ENCODE measurements at places on chromosomes 16 and 17. TPM values are rescaled to one million over a fixed set of nuclear protein-coding genes. Genes with fewer than 3 reads are reported as not detected.

RNU2-1 gene
- total RNA-seq: not detected

FASN gene
- 279 TPM for total RNA-seq

SLC52A1 gene
- not detected for total RNA-seq

LYRM9 gene
- total RNA-seq: 24.6 TPM

ELMO3 gene
- 0.28 TPM for total RNA-seq

COG7 gene
- 9.7 TPM for total RNA-seq

AGRP gene
- not detected for total RNA-seq

RASL10B gene
- 108 TPM for total RNA-seq

RRAD gene
- 51.6 TPM for total RNA-seq

- H3K27me3 ChIP-seq: no peaks in the 10 kb centered on the region
- H3K4me3 ChIP-seq: no peak overlapping the region
- H3K27ac ChIP-seq: no peak overlapping the region
- no peaks in the 10 kb centered on the region for H3K4me1 ChIP-seq
- H3K36me3 ChIP-seq: no peaks in the 10 kb centered on the region
These were observed 240.7 kb downstream of the CDH13 start for GRCh38 chr16:82867485-82867884.

- peaks cover 3% of the 10 kb centered on the region for H3K36me3 ChIP-seq
- no peaks in the 10 kb centered on the region for H3K27me3 ChIP-seq
- DNase-seq: no peak
- H3K27ac ChIP-seq: no peak overlapping the region
- H3K4me3 ChIP-seq: no peak overlapping the region
- no peaks in the 10 kb centered on the region for H3K4me1 ChIP-seq
These were observed 34.5 kb downstream of the USP7 start for GRCh38 chr16:8929086-8929748.

DNA sequence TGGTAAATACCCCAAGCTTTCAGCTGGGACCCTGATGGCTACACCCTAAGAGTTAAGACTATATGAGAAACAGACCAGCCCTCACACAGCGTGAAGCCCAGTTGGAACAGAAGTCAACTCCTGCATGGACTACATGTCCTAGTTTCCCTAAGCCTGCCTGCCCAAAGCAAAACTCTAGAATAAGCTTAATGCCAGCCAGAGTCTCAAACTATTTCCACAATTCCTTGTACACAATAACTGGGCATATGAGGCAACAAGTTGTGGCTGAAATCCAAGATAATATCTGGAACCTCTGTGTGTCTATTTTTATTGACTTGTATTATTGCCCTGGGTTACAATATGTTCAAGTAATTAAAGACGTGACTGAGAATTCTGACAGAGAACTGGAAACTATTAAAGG lies 19.4 kb downstream of the MYH10 start:
- no peak overlapping the region for H3K27ac ChIP-seq
- no peak overlapping the region for H3K4me3 ChIP-seq
- H3K4me1 ChIP-seq: peaks cover 25% of the 10 kb centered on the region
- DNase-seq: peak; percentile 80
- H3K27me3 ChIP-seq: no peaks in the 10 kb centered on the region

DNA sequence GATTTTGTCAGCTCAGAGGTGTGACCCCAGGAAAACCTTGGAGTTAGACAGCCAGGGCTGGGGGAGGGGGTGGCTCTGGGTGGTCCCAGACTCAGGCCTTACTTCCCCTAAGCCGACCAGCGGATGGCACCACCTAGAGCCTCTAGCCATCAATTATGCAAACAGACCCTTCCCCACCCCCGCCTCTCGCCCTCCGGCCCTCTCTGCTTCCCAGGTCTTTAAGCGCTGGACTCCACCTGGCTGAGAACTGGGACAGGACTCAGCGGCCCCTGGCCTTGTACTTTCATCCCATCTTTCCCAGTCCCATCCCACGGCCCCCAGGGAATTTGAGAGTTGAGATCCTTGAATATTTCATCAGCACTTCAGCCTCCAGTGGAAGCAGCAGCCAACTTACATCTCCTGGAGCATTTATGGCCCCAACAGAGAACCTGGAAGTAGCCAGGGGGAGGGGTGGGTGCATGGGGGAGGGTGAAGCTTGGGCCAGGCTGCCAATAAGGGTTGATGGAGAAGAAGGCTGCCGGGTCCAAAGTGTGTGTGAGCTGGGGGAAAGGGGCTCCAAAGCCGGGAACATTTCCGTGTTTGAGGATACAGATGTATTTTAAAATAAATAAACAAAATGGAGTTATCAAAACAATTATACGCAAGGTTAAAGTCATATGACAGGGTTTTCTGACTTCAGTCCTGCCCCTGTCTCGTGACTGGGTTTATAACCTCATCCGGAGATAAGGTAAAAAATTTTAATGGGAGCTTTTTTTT lies 7.5 kb upstream of the JUP start:
- peak overlapping the region; percentile 20 for H3K4me3 ChIP-seq
- no peaks in the 10 kb centered on the region for H3K36me3 ChIP-seq
- H3K4me1 ChIP-seq: peaks cover 43% of the 10 kb centered on the region
- H3K27me3 ChIP-seq: no peaks in the 10 kb centered on the region

DNA sequence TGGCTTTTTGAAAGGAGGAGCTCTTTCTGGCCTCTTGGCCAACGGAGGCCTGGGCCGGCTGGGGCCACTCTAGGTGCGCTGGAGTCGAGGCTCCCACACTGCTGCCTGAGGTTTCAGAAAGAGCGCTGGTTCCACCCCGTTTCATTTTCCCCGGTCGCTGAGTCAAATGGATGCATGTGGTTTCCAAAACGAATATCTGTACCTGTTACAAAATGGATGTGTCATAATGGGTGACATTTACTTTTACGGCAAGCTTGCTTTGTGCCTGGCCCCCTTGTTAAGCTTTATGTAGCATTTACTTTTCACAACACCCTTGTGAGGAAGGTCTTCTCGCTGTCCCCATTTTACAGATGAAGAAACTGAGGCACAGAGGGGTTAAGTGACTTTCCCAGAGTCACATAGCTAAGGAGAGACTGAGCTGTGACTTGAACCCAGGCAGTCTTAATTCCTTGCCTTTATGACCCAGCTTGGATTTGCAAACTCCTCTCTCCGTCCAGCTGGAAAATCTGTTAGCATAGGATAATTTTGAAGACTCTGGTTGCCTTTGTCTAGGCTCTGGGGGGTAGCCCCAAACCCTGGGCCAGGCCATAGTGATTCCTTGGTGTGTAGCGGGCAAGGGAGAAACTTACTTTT lies 10.6 kb downstream of the KSR1 start:
- no peaks in the 10 kb centered on the region for H3K27me3 ChIP-seq
- no peak overlapping the region for H3K4me3 ChIP-seq
- no peaks in the 10 kb centered on the region for H3K36me3 ChIP-seq
- DNase-seq: no peak

- H3K36me3 ChIP-seq: peaks cover 13% of the 10 kb centered on the region
- H3K4me3 ChIP-seq: no peak overlapping the region
- no peaks in the 10 kb centered on the region for H3K27me3 ChIP-seq
- H3K4me1 ChIP-seq: peaks cover 4% of the 10 kb centered on the region
- peak overlapping the region; percentile 53 for H3K27ac ChIP-seq
- DNase-seq: peak; percentile 85
These were observed 30.0 kb downstream of the TBCD start for GRCh38 chr17:82781894-82782274.

DNA sequence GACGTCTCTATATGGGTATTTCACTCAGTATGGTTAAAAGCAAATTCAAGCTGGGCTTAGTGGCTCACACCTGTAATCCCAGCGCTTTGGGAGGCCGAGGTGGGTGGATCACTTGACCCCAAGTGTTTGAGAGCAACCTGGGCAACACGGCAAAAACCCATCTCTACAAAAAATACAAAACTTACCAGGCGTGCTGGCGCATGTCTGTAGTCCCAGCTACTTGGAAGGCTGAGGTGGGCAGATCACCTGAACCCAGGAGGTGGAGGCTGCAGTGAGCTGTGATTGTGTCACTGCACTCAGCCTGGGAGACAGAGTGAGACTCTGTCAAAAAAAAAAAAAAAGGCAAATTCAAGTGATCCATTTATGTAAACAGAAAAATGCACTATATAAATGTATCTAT lies 1.3 kb upstream of the TNFRSF17 start:
- DNase-seq: no peak
- H3K27me3 ChIP-seq: no peaks in the 10 kb centered on the region
- H3K36me3 ChIP-seq: no peaks in the 10 kb centered on the region
- no peak overlapping the region for H3K27ac ChIP-seq
- no peaks in the 10 kb centered on the region for H3K4me1 ChIP-seq
- no peak overlapping the region for H3K4me3 ChIP-seq

DNA sequence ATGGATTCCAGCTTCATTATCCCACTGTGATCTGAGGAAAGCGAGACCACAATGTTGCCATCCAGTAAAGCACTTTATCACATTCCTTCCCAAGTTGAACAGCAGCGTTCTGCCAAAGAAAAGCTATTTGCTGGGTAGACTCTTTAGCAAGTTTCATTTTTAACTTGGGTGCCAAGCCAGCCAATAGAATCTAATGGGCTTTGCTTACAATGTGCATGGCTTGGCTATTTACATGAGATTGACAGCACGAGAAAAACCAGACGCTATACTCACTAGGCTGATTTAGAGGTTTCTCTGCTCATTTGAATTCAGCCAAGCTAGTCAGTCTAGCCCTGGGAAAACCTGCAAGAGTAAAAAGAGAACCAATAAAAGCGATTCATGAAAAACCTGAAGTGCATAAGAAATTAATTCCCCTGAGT lies 108.9 kb downstream of the CDH13 start:
- peak; percentile 69 for DNase-seq
- H3K4me1 ChIP-seq: peaks cover 61% of the 10 kb centered on the region
- no peaks in the 10 kb centered on the region for H3K36me3 ChIP-seq
- H3K4me3 ChIP-seq: no peak overlapping the region
- H3K27me3 ChIP-seq: no peaks in the 10 kb centered on the region
- peak overlapping the region; percentile 96 for H3K27ac ChIP-seq

- H3K4me1 ChIP-seq: peaks cover 4% of the 10 kb centered on the region
- H3K36me3 ChIP-seq: no peaks in the 10 kb centered on the region
- DNase-seq: peak; percentile 84
- no peaks in the 10 kb centered on the region for H3K27me3 ChIP-seq
These were observed 113.1 kb downstream of the ZFHX3 start for GRCh38 chr16:72934636-72935403.

DNA sequence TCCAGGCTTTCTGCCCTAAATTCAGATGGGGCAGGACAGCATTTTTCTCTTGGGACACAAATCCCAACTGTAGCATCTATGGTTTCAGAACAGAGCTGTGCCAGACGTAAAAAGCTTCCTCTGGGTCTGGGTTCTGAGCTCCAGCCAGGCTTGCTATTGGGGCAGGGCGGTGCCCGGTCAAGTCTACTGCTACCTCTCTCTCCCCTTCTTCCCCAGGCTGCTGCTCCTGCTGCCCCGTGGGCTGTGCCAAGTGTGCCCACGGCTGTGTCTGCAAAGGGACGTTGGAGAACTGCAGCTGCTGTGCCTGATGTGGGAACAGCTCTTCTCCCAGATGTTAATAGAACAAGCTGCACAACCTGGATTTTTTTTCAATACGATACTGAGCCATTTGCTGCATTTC lies 1.1 kb downstream of the MT1M start:
- no peaks in the 10 kb centered on the region for H3K4me1 ChIP-seq
- H3K36me3 ChIP-seq: no peaks in the 10 kb centered on the region
- H3K27me3 ChIP-seq: peaks cover 100% of the 10 kb centered on the region
- no peak for DNase-seq

GRCh38 chr16:578232-578869 lies 8.6 kb downstream of the PIGQ start:
- H3K4me3 ChIP-seq: no peak overlapping the region
- no peak for DNase-seq
- H3K36me3 ChIP-seq: no peaks in the 10 kb centered on the region
- H3K27me3 ChIP-seq: no peaks in the 10 kb centered on the region
- H3K27ac ChIP-seq: no peak overlapping the region

DNA sequence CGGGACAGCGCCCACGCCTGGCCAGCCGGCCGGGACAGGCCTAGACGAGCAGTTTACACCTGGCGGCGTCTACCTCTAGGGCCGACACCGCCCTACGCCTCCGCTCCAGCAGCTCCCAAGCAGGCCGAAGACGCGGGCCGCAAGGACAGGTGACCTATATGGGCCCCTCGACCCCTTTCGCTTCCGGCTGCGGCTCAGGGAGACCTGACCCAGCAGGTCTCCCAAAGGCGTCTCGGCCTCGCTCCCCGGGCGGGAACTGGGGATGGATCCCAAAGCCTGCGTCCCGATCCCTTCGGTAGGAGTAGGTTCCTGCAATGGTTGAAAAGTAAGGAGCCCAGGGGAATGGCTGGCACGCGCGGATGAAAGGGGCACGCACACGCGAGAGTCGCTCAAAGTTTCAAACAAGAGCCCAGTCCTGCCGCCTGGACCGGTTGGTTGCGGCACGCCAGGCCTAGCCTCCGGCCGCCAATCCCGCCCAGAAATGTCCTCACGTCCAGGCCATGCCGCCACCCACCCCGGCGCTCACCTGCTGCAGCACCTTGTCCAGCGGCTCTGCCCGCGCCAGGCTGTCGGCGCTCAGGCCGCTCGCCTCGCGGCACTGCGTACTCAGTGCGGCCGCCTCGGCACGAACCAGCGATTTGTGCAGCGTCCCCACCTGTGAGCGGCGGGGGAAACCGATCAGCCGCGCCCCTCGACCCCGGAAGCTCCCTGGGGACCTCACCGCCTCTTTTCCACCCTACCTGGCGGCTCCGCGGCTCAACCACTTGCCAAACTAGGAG lies 630 bp downstream of the ESRP2 start:
- no peaks in the 10 kb centered on the region for H3K36me3 ChIP-seq
- peaks cover 13% of the 10 kb centered on the region for H3K4me1 ChIP-seq
- no peak for DNase-seq
- H3K27me3 ChIP-seq: peaks cover 39% of the 10 kb centered on the region

GRCh38 chr16:11439790-11440656 lies 94.8 kb downstream of the RMI2 start:
- H3K36me3 ChIP-seq: no peaks in the 10 kb centered on the region
- H3K27ac ChIP-seq: no peak overlapping the region
- no peak overlapping the region for H3K4me3 ChIP-seq
- DNase-seq: no peak

- H3K4me3 ChIP-seq: no peak overlapping the region
- peaks cover 3% of the 10 kb centered on the region for H3K4me1 ChIP-seq
- H3K36me3 ChIP-seq: no peaks in the 10 kb centered on the region
- DNase-seq: no peak
- no peaks in the 10 kb centered on the region for H3K27me3 ChIP-seq
- H3K27ac ChIP-seq: peak overlapping the region; percentile 22
These were observed 29.9 kb downstream of the BAIAP2 start for GRCh38 chr17:81064678-81065475.

DNA sequence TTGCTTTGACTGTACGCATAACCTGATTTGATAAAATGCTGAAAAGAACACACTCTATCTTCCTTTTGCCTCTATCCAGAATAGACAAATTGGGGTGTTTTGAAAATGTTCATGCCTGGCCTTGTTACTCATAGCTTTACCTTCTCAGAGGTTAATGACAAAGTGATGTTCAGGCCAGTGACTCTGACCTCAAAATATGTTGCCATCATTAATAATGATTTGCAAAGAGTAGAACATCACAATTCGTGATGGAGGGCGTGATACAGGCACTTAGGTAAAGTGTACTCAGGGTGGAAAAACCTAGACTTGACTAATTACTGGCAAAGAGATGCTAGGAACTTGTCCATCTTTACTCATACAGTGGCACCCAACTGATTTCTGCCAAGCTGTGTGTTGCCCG lies 656.6 kb upstream of the SOX9 start:
- DNase-seq: no peak
- no peak overlapping the region for H3K4me3 ChIP-seq
- H3K27ac ChIP-seq: no peak overlapping the region
- no peaks in the 10 kb centered on the region for H3K27me3 ChIP-seq
